ENCODE measurements at places on chromosomes 1 and 21.

DNA sequence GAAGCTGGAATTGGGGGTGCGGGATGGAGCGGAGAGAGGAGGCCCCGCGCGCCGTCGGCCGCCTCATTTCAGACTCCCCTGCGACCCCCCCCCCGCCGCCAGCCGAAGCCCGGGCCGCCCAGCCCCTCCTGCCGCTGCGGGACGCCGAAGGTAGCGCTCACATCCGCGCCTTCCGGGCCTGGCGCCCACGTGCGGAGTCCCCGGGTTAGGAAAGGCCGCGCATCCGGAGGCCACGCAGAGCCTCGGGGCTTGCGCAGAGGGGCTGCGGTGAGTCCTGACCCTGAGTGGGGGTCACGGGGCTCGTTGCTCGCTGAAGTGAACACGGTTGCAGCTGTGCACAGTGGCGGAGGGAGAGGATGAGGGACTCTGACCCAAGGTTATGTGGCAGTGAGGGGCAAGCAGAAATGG is 552 bp upstream of the ZNF496 start:
- peak; percentile 64 for DNase-seq

DNA sequence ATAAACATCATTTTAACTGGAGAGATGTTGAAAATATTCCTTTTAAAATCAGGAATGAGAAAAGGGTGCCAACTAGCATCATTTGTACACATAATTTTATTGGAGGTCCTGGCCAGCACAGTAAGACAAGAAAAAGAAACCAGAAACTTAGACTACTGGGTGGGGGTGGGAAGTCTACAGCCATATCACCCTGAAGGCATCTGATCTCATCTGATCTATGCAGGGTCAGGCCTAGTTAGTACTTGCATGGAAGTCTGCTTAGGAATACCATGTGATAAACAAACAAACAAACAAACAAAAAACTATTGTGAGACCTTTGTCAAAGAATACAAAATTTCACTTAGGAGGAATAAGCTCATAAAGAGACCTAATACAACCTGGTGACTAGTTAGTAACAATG is 54.2 kb downstream of the EIF2B3 start:
- DNase-seq = no peak

DNA sequence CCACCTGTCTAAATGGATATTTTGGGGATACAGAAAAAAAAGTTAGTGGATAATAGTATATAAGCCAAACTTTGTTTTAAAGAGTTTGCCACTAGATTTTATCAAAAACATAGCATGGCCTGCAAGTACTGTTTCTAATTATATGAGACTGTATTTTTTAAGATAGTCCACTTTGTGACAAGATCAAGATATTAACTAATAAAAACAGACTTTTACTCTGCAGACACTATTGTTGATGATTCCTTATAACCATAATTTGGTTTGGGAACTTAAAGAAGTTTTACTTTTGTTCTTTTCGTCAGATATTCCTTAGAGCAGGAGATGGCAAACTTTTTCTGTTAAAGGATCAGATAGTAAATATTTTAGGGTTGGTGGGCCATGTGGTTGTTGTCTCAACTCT is 36.4 kb downstream of the SMG7 start:
- no peak for DNase-seq

GRCh38 chr1:14915356-14916054 is 238.0 kb upstream of the TMEM51 start:
- peak; percentile 69 for DNase-seq

- no peak for DNase-seq
Observed at GRCh38 chr21:29810871-29811270, 128.9 kb downstream of the GRIK1 start.

- DNase-seq = no peak
Observed at GRCh38 chr1:170671629-170671963, 7.7 kb downstream of the PRRX1 start.

GRCh38 chr1:198387587-198387986 is 152.9 kb downstream of the ATP6V1G3 start:
- no peak for DNase-seq

DNA sequence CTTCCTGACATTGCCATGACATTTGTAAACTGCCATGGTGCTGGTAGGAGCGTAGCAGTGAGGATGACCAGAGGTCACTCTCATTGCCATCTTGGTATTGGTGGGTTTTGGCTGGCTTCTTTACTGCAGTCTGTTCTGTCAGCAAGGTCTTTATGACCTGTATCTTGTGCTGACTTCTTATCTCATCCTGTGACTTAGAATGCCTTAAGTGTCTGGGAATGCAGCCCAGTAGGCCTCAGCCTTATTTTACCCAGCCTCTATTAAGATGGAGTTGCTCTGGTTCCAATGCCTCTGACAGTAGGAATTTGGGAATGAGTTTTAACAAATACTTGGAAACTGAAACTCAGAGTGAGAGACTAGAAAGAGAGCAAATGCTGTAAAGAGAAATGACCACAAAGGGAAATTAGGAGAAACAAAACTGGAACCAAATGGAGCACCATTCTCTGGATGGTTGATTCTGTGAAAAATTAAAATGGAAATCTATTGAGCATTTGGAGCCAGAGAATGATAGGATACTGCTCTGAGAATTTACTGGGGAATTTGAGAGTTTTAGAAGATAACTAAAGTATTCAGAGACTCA is 50.1 kb upstream of the RHOU start:
- no peak for DNase-seq

DNA sequence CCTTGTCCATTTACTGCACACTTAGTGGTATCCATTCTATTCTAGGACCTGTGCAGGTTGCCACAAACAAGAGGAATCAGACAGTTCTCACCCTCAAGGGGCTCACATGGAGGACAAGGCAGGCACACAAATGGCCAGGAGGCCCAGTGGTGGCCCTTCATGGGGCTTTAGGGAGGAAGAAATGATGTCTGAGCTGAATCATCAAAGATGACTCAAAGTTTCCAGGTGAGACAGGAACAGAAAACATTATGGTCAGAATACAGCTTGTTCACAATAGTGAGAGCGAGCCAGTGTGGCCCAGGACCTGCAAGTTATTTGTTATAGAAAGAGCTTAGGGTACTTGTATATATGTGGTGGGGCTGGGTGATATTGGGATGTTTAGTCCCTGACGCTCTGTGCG is 26.4 kb downstream of the SHISAL2A start:
- no peak for DNase-seq

Measured in femur (tissue), 1 donor.